ENCODE measurements at places on chromosomes 11 and 22. TPM values are rescaled to one million over a fixed set of nuclear protein-coding genes. Genes with fewer than 3 reads are reported as not detected.

Gene PDE3B
- total RNA-seq: not detected

Gene CHCHD10
- total RNA-seq: 104 TPM

Gene MS4A10
- not detected for total RNA-seq

Gene CCDC87
- total RNA-seq: 0.18 TPM

Gene TRIM49
- not detected for total RNA-seq

Gene RASL10A
- total RNA-seq: not detected

Measured in HFFc6 (cell line).